Right kidney (tissue), 9 donors: ENCODE measurements at places on chromosomes 7 and 10.

DNA sequence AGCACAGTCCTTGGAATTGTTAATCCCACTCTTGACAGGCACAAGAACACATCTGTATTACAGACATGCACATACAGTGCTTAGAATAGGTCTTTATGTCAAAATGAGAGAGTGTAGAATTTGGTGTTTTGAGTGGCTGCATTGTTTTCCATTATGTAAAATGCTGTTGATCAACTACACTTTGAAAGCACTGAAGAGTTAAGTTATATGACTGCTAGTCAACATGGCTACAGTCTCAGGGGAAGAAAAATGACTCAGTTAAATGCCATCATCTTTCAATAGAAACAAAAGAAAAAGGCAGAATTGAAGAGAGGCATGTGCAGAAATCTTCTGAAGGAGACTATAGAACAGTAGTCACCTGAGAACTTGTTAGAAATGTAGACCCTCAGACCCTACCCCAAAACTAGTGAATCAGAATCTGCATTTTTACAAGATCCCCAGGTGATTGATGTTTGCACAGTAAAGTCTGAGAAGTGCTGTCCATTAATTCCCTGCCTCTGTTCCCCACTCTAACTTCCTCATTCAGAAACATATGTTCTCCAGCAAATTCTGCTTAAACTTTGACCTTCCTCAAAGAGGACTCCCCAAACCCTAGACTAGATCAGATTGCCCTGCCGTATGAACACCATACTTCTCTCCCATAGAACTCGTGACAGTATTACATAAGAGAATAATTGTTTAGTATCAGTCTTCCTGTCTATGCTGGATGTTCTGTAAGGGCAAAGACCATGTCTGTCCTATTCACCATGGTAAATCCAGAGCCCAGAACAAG lies 16.0 kb downstream of the SND1 start:
- no peak for DNase-seq

- DNase-seq: no peak
Measured at GRCh38 chr10:121880895-121881294, 46.9 kb downstream of the ATE1 start.

DNA sequence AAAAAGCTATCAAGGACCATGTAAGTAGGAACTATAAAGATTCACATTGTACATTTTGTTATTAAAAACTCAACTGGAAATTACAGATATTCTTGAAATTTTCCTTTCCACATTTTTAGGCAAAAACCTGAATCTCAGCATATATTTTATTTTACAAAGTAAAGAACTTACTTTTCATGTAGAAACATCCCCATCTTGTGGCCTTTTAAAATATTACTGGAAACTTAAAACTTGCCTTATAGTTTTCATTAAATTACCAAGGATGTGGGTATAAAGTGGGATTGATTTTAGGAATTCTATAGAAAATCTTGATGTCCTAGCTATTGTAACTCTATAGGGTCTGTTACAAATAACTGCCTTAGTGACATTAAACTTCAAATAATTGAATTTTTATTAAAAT lies 10.6 kb downstream of the DBF4 start:
- DNase-seq: no peak

DNA sequence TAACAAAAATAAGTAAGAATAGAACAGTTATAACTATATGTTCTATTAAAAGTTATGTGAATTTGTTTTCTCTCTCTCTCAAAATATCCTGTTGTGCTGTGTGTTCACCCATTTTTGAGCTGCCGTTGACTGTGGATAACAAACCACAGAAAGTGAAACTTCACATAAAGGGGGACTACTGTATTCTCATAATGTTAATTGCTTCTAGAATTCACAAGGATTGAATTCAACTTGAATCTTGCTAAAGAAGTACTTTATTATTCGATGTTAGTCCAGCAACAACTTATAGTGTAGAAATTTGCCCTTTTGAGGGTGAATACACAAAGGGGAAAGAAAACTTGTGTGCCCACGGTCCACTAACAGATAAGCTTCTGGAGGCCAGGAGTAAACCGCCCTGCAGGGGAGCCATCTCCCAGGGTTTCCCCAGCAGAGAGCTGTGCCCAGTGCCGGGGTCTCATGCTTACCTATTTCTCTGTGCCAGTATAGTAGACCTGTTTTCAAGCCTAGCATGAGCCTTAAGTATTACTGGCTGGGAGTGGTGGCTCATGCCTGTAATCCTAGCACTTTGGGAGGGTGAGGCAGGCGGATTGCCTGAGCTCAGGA lies 87.1 kb downstream of the KAT6B start:
- DNase-seq: no peak

DNA sequence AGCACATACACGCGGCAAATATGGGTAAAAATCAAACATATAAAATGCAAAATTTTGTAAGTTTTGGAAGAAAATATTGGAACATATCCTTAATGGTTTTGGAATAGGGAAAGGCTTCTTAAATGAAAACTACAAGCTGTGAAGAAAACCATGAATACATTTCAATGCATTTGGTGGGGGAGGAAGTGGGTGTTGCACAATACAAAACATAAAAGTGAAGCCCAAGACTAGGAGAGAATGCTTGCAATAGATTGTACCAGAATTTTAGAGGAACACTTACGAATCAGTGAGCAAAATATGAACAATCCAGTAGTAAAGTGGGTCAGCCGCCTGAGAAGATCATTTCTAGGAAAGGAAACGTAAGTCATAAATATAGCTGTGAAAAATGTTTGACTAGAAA lies 322.6 kb upstream of the MKI67 start:
- no peak for DNase-seq

DNA sequence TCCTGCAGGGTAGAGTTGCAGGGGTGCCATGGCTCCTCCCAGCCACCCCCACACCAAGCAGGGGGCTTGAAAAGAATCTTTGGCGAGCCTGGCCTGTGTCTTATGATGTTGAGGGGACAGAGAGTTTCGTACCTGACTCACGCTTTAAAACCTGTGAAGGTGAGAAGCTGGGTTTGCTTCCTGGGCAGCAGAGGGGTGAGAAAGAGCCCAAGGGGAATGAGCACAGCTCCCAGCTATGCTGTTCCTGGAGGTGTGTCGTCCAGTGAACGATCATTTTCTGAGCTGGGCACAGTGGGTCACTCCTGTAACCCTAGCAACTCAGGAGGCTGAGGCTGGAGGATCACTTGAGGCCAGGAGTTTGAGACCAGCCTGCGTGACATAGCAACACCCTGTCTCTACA lies 13.5 kb upstream of the ADRB1 start:
- DNase-seq: no peak

DNA sequence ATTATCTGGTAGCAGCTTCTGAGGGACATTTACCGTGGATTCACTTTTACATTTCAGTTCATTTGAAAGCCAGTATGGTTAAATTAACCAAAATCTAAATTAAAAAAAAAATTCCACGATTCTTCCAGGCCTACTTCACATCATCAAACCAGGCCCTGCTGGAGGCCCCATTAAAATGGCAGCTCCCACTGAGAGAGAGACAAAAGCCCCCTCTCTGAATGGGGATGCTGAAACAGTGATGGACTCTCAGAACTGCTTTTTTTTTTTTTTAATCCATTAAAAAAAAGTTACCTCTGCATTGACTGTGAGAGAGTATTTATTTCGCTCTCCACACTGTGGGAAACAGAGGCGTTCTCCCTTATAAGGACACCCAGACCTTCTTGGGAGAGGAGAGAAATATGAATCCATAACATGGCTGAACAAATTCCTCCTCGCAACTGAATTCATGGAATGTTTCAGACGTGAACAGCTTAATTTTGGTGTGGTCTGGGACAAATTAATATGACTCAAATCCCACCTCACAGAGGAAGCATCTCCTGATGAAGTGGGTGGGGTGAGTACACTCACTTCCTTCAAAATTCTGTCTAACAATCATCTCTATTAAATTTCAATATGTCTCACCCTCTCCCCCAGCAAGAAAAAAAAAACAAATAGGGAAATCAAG lies 73.5 kb downstream of the SAMD9 start:
- no peak for DNase-seq

DNA sequence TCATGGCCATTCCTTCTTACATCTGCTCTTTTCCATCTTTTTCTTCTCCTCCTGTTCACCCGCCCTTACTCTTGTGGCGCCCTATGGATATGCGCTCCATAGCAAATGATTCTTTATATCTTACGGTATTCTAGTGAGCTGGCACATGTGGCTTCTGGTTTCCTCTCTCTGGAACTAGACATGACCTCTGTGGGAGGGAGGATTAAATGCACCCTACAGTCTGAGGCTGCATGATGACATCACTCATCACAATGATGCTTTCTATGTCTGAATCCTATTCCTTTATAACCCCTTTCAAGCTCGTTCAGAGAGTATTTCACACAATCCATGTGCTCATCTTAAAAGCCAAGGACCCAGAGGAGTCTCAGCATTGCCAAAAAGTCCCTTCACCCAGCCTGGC lies 153.3 kb downstream of the EGFR start:
- no peak for DNase-seq

- no peak for DNase-seq
Measured at GRCh38 chr7:95491634-95492314, 6.0 kb downstream of the ASB4 start.
